NCI-H510A (cell line): ENCODE measurements at places on chromosomes 1 and 21.

GRCh38 chr1:110477041-110477440, 26.1 kb downstream of the PROK1 start:
- no peak for DNase-seq

DNA sequence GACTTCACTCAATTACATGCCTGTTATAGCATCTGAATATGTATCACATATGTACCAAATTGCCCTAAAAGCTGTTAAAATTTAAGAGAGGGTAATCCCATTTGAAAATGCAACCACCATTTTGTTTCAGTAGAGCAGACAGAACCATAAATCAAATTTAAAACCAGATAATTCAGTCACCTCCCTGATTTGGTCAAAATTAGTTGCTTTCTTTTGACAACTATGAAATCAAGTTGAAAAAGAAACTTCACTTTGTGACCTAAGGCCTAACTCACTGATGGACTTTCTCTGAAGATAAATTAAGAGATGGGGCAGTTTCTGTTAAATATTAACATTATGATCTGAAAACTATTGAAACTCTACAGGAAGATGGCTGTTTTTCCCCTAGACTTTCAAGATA, 6.7 kb downstream of the GORAB start:
- DNase-seq, result no peak

DNA sequence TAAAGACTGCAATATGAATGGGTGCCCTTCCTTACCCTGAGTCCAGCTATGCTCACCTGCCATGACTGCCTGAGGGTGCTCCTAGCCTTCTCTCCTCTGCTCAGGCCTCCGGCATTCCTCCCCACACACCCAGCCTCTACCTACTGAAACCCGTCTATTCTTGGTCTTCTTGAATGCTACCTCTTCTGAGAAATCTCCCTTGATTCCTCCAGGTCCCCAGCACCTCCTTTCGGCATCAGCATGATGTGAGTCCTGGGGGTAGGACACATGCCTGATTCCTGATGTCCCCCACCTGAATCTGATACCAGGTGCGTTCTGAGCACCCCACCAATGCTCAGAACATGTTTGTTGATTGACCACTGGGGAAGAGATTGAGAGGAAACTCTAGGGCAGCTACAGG, 8.6 kb downstream of the LDLRAD1 start:
- DNase-seq, result no peak

GRCh38 chr1:220409771-220410595, 118.0 kb upstream of the MARK1 start:
- no peak for DNase-seq

- DNase-seq, result no peak
These were observed 109.9 kb downstream of the KIAA0319L start for GRCh38 chr1:35447278-35447677.

DNA sequence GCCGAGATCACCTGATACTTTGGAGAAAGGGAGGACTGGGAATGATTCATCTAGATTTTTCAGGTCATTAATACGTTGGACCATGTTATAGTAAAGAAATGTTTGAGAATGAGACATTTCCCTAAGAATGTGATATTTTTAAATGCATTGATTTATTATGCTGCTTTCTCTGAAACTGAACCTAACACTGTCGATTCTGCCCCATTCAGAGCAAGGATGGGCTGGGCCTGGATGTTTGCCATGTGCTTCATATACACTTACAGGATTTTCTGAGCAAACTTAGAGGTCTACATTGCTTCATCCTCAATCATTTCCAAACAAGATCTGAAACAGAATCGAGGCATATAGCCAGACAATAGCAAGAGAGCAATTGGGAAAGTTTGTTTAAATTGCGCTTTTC, 183.3 kb downstream of the CRB1 start:
- no peak for DNase-seq

GRCh38 chr1:13543451-13544220, 29.8 kb upstream of the LRRC38 start:
- no peak for DNase-seq

DNA sequence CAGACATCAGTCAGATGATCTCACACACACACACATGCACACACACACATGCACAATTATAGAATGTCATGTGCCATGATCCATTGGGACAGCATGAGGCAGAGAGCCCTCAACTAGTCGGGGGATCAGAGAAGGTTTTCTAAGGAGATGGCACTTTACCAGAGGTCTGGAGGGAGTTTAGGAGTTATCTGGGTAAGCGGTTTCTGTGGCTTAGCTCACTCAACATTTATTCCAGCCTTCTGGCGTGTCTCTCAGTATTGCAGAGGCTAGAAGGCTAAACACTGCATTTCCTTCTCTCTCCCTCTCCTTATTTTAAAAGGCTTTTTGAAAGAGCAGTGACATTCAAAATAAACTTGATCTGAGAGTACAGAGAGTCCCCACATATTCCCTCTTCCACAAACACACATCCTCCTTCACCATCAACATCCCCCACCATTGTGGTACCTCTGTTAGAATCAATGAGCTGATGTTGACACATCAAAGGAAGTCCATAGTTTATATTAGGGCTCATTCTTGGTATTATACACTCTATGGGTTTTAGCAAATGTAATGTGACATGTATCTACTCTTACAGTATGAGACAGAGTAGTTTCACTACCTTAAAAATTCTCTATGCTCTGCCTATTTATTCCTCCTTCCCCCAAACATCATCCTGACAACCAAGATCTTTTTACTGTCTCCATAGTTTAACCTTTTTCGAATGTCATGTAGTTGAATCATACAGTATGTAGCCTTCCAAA, 9.0 kb upstream of the PLA2G2A start:
- DNase-seq, result no peak

GRCh38 chr1:209086486-209087192, 496.9 kb upstream of the CAMK1G start:
- no peak for DNase-seq

DNA sequence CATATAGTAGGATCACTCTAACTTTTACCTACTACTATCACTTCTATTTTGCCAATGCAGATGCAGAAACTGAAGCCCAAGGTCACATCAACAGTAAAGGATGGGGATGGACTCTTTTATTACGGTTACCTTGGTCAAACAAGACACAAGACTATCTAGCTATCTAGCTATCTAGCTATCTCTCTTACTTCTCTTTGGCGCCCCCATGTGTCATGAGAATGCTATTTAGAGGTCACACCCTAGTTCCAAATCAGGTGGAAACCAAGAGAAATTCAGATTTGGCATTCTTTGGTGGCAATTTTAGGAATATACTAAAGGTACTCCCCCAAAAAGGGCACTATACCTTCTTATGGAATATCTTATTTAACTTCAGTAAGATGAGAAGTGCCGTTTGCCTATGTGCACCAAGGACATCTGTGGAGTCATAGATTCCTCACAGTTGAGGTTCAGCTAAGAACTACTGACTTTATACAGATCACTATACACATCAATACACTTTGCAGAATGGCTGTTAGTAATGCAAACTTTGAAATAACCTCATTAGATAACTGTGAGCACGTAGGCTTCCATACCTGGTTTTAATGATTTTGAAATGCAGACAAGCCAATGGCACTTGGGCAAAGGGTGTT, 6.7 kb downstream of the ZNF648 start:
- DNase-seq, result no peak

DNA sequence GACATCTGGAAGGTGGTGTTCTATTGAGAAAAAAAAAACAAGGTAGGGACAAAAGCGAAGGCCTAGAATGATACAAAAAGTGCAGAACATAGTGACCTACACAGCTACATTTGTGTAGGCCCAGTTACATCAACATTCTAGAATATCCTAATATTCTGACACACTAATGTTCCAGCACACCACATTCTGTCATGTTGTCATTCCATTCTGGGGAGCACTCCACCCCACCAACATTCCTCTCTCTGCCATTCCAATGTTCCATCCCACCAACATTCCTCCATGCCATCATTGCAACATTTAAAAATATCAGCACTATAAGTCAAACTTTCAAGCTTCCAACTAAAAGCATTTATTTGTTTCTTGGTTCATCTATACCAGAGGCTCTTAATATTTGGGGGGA, 28.5 kb downstream of the COA7 start:
- no peak for DNase-seq

DNA sequence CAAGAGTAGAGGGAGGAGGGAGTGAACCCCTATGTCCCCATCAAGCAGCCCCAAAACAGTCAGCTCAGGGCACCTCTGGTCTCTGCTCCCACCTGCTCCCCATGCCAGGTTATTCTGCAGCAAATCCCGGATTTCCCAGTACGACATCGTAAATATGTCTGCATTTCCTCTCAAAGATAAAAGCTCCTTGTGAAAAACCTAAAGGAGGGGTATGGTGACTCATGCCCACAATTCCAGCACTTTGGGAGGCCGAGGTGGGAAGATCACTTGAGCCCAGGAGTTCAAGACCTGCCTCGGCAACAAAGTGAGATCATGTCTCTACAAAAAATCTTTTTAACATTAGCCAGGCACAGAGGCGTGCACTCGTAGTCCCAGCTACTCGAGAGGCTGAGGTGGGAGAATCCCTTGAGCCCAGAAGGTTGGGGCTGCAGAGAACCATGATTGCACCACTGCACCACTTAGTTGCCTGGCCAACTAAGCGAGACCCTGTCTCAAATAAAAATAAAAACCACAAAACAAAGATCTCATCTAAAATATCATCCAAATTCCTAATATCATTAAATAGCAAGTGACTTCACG, 7.1 kb downstream of the ACOT7 start:
- DNase-seq, result no peak

DNA sequence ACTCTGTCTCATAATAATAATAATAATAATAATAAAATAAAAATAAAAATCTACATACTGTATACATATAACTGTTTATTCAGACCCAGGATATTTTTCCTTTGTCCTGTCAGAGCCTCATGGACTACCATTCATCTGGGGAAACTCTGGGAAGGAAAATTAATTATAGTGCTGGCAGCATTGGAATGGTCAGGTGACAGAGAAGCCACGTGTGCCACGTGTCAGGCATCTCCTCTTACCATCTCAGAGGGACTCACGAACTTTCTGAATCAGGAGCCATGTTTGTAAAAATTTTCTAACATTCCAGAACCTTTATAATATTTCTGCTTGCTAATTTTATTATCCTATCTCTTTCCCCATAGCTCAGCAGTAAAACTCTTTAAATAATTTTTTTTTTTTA, 97.8 kb upstream of the HNRNPU start:
- DNase-seq, result no peak

DNA sequence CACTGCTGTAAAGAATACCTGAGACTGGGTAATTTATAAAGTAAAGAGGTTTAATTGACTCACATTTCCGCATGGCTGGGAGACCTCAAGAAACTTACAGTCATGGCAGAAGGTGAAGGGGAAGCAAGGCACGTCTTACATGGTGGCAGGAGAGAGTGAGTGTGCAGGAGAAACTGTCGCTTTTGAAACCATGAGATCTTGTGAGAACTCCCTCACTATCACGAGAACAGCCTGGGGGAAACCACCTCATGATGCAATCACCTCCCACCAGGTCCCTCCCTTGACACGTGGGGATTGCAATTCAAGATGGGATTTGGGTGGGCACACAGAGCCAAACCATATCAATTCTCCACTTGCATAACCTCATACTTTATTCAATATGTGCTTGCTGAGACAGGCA, 76.6 kb downstream of the GIPC2 start:
- DNase-seq, result no peak

DNA sequence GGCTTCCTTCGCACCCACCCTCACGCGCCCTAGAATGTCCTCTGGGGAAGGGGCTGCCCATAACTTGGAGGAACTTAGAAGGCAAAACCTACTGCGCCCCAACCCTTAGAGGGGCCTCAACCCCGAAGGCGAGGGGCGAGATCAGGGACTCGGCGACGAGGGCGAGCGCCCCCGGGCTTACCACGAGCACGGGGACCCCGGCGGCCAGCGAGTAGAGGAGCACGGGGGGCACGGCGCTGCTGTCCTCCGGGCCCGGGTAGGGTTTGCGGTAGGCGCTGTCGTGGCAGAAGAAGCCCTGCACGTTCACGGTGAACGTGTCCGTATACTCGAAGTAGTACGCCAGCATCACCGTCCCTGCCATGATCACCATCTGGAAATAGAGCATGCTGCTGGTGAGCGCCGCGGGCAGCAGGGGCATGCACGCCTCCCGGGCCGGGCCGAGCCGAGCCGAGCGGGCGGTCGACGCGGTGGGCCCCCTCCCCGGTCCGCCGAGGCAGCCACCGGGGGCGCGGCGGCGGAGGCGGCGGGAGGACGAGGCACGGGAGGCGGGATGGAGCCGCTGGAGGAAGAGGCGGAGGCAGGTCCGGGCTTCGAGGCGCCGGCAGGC, 304 bp downstream of the PLPPR5 start:
- DNase-seq, result no peak

GRCh38 chr1:64986903-64987871, 20.8 kb upstream of the JAK1 start:
- no peak for DNase-seq

- DNase-seq, result no peak
These were observed 40.7 kb downstream of the GON4L start for GRCh38 chr1:155816351-155816750.

DNA sequence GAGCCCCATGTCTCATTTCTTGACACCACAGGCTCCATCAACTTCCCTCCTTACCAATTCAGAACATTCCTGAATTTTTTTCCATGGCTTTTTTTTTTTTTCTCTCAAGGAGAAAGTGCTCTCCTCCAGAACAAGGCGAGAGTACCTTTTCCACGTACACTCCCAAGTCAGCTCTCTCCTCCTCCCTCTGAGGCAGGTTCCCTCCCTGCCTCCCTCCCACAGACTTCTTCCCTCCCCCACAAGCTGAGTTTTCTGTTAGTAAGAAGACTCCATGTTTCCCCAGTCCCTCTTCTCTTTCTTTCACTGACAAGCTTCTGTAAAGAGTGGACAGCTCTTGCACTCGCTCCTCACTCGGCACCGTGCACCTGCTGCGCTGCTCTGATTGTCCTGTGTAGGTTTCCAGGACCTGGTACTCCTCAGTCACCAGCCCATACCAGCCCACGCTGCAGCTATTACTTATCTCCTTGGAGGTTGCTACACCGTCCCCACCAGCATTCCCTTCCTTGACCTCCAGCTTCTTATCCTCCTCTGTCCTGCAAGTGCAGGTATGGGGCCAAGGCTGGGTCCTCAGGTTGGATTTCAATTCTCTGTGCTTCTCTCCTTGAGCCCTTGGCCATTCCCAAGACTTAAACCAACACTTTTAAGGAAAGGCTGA, 3.8 kb downstream of the TRAF5 start:
- no peak for DNase-seq

DNA sequence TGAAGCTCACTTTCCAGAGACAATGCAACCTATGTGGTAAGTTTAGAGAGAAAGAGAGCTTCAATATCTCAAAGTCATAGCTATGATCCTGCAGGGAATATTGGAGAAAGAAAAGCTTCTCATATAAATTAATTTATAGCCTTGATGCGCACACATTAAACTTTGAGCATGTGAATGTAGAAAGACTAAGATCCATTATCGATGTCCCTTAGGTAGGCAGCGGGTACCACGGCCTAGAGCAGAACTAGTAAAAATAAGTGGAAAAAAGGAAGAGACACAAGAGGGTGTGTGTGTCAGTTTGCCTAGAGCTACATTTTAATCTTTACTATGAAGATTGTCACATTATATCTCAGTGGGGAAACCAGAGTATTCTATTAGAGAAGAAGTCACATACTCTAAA, 685.6 kb downstream of the AMY1C start:
- DNase-seq, result no peak

- no peak for DNase-seq
These were observed 28.7 kb downstream of the ABCA4 start for GRCh38 chr1:94092210-94092613.
